ENCODE measurements at places on chromosomes 13 and 19.

DNA sequence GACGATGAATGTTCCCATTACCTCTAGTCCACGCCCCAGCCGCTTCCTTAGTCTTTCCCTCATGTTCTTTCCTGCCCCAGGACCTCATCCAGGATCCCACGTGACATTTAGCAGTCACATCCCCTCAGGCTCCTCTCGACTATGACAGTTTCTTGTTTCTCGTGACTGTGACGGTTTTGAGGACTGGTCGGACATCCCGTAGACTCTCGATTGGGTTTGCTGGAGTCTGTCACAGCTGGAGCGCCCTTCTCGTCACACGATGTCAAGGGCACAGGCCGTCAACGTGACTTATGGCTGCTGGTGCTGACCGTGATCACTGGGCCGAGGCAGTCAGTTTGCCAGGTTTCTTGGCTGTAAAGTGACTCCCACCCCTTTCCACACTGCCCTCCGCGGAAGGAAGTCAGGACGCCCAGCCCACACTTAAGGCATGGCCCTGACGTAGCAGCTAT, 22.8 kb downstream of the ELAVL1 start:
- no peak for DNase-seq

DNA sequence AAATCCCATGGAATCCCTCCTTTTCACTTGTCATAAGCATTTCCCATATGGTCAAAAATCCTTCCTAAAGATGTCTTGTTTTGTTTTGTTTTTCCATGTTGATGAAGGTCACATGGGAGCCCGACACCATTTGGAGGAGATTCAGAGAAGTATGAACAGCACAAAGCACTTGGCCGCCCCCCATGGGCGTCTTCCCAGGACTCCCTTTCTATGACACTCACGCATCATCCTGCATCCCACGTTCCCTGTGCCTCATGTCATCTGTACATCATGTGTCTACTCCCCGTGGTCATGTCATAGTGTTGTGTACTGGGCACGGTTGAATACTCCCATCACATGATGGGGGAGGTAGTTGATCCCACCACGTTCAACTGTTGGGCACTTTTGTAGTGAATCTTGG, 2.0 kb downstream of the ZSCAN1 start:
- no peak for DNase-seq

DNA sequence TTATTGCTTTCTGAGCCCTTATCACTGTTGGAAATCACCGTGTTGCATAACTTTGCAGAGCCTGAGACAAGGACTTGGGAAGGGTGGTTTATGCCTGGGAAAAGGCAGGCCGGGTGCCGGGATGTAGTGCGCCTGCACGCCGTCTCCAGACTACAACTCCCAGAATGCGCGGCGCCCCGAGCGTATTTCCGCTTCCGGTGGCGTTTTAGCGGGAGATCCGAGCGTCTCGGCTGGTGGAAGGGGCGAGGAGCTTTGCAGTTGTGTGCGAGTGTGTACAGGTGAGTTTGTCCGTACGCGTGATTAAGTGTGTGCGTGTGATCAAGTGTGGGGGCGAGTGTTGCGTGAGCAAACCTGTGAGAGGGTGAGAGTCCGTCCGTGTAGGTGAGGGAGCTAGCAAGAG, 75.4 kb downstream of the PEG3 start:
- DNase-seq, result no peak

GRCh38 chr13:43908156-43909126, 28.7 kb downstream of the LACC1 start:
- DNase-seq, result peak; percentile 72

DNA sequence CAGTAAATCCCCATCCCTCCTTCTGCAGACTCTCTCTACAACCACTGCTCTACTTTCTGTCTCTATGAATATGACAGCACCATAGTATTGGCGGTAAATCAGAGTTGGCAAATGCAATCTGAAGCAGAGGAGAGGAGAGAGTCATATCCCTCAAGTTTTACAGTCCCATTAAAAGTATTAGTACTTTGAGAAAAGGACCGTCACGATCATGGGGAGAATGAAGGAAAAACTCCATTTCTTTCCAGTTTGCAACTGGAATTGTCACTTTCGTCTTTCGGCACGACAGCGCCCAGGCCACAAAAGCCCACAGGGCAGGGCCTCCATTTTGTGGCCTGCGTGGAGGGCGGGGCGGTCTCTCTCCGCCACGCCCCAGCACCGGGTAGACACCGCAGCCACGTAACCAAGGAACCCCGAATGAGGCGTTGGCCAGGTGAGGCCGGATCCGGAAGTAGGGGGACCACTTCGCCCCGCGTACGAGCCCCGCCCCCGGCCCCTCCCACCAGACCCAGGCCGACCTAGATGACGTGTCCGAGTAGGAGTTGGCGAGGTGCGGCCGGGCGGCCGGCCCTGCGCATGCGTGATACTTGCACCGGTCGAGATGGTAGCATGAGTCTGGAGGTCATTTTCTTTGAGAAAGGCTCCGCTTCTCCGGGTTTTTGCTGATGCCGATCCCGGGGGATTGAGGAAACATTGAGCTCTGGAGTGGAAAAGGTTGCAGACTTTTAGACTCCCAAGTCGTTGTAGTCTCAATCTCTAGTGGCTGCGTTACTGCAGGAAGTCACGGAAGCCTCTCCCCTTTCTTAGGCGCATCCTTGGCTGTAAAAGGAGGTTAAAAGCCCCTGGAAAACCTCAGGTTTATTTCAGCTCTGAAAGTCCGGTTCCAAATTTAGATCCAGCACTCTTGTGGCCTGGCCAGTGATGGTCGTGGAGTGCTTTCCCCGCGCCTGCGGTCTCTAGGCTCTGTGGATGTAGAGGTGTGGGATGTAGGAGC, 2.8 kb upstream of the TM9SF2 start:
- peak; percentile 97 for DNase-seq

Measured in fibroblast of skin of abdomen (primary cell).